ENCODE measurements at places on chromosomes 2 and 18. TPM values are rescaled to one million over a fixed set of nuclear protein-coding genes. Genes with fewer than 3 reads are reported as not detected.

The AQP12B gene
- total RNA-seq = not detected

The RAMP1 gene
- 21.8 TPM for total RNA-seq

The CDH19 gene
- total RNA-seq = 0.35 TPM

The GREB1L gene
- total RNA-seq = 8.6 TPM

The SNTG2 gene
- 5.6 TPM for total RNA-seq

The STARD6 gene
- total RNA-seq = not detected

The LYG1 gene
- total RNA-seq = 1.1 TPM

- no peak for DNase-seq
Measured at GRCh38 chr18:78875016-78875777, 104.4 kb upstream of the SALL3 start.

- DNase-seq = no peak
Measured at GRCh38 chr2:125330133-125330532, 1305.0 kb downstream of the CNTNAP5 start.

DNA sequence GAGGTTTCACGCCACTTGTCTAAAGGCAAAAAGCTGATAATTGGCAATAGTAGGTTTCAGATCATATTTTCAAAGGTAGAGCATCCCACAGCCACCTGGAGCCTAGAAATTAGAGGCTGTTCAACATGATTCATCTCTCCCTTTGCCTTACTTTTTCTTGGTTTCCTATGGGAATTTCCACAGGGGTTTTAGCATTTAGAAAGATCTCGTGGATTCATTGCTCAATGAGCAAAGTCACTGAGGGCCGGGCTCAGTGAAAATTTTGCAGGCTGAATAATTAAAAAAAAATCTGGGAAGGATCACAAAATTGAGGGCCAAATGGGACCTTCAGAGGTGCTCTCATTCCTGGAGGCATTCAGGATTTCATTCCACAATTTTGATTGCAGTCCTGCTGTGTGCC, 137.1 kb downstream of the VAPA start:
- no peak for DNase-seq

DNA sequence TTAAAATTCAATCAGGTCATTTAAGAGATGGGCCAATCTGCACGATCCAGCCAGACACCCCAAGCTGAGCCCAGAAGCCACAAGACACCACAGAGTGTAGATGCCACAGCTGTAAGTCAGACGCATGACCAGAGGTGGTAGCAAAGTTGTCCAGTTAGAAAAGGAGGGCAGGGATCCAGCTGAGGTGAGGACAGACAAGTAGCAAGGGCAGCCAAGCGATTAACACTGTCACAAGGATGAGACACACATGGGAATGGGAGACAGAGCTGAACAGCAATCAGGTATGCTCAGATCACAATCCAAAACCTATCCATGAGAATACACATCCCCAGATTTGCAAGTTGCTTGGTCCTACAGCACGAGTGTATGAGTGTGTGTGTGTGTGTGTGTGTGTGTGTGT, 143.4 kb upstream of the STK17B start:
- no peak for DNase-seq

- DNase-seq = no peak
Measured at GRCh38 chr2:45578056-45578843, 32.8 kb downstream of the SRBD1 start.

- no peak for DNase-seq
Measured at GRCh38 chr18:23487738-23488570, 15.4 kb upstream of the RMC1 start.

DNA sequence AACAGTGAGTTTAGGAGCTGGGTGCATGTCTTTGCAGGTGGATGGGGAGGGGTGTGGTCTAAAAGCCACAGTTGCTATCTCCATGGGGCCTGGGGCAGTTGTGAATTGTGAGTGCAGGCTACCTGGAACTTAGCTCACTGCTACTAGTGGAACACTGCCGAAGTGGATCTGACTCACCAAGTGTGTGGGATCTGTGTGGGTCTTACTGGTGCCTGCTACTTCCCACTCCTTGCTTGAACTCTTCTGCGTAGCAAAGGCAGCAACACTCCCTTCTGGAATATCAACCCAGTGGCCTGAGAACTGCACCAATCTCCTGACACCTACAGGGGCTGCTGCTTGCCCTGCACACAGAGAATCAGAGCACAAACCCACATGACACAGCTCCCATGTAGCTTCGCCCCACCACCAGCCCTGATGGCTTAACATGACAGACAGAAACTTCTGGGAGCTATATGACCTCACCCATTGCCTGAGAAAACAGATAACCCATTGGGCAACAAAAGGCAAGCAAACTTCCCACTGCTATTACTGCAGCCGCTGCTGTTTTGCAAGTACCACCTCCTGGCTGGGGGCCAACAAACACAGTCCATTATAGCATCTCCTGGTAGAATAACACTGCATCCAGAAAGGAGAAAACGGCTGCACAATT, 455.1 kb upstream of the DDX18 start:
- no peak for DNase-seq

DNA sequence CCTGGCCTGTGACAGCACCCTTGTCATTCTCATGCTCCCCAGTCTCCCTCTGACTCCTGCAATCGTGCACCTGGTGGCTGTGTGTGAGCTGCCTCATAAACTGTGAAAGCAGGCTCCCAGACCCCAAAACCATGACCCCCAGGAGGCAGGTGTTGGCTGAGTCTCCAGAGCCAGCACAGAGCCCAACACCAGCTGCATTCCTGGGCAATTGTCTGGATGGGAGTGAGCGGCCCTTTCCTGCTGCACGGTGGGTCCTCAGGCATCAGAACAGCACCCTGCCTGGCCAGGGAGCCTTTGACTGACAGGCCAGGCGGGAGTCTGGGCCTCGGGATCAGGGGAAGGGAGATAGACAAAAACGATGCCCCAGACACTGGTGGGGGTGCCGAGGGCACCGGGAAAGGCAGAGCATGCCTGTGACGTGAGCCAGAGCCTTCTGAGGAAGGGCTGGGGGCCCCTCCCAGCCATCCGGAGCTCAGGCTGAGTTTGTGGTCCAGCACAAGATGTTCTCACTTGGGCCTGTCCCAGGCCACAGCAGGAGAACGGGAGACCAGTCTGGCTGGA, 135.1 kb upstream of the GPC1 start:
- peak; percentile 37 for DNase-seq

- DNase-seq = no peak
Measured at GRCh38 chr18:43129946-43130524, 14.6 kb upstream of the RIT2 start.

DNA sequence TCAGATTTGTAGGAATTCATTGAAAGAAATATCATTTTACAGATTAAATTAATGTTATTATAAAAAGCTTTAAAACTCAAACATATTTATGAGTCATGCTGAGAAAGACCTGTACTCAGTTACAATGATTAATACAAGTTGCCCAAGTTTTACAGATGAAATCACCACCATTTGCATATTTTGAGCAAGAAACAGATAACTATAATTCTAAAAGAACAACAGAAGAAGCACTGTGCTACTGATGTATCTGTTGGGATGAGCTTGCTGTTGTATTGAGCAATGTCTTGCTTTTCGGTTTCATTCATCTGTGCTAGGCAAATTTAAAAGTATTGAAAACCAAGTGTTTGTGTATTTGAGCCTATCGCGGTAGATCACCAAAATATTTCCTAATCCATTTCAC, 1589.1 kb upstream of the ZEB2 start:
- DNase-seq = no peak

GRCh38 chr2:66127061-66127460, 307.9 kb upstream of the MEIS1 start:
- DNase-seq = no peak

DNA sequence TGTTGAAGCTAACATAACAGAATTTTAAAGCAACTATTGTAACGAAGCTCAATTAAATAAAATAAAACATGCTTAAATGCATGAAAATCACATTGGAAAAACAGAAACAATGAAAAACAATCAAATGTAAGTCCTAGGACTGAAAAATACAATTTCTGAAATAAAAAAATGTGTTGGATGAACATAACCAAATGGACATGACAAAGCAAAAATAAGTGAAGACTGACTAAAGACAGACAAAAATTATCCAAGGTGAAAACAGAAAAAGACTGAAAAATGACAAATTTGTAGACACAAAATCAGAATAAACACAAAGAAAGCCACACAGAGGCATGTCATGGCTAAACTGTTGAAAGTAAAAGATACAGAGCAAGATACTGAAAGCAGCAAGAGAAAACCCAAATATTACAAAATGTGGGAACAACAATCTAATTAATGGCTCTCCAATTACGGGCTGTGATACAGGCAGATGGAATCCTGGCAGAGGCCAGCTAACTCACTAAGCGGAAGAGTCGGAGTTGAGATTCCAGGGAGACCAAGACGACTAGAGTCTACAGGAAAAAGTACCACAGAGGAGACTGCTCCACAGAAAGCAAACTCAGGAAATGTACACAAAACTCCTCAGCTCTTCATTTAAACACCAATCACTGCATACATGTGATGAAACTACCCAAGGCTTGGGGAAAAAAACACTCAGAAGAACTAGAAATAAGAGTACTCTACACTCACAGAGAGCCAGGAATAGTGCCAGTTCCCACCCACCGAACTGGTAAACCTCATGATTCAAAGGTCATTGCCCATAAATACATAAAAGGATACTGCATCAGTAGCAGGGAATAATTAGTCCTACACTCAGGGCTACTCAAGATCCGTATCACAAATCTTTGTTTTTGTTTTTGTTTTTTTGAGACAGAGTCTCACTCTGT, 83.6 kb downstream of the ATAD2B start:
- no peak for DNase-seq

- no peak for DNase-seq
Measured at GRCh38 chr2:141118836-141119235, 1012.0 kb downstream of the LRP1B start.

GRCh38 chr18:31719363-31720006, 35.1 kb upstream of the B4GALT6 start:
- DNase-seq = no peak

GRCh38 chr18:23703057-23703986, 14.1 kb downstream of the LAMA3 start:
- no peak for DNase-seq

GRCh38 chr2:1450915-1451314, 37.7 kb downstream of the TPO start:
- DNase-seq = no peak

DNA sequence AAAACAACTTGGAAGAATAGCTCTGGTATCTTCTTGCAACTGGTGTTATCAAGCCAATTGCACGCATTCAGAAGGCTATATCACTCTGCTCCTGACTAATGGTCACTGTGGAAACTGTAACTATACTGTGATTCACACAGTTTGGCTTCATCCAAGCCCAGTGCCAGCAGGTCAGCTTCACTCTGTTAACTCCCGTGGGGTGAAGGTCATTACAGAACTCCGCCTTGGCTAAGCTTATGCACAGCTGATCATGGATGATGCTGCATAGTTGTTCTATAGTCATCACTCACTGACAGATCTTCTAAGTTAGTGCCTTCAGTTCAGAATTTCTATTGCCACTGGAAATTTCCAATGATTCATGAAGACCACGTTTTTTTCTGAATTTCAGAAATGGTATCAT, 497.2 kb upstream of the NETO1 start:
- DNase-seq = no peak

- no peak for DNase-seq
Measured at GRCh38 chr2:227313310-227313709, 11.7 kb upstream of the MFF start.

GRCh38 chr2:120772261-120772660, 36.6 kb downstream of the GLI2 start:
- DNase-seq = no peak

DNA sequence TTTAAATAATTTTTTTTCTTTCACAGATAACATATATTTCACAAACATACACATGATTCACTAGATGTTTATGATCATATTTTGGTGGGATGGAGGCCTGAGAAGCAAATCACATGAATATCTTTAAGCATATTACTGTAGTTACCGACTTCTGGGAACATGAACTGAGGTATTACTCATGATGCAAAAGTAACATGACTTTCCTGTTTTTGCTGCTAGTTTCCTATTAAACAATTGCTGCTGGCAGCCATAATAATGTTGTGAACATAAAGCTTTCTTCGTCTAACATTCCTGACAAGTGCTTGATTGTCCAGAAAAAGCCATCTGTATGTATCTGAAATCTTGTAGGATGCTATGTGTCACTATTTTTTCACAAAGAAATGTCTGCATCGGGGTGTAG, 145.4 kb downstream of the MTX2 start:
- no peak for DNase-seq

All from mesenteric fat pad (tissue), 1 donor.